Activated CD4-positive, alpha-beta T cell treated with anti-CD3 and anti-CD28 coated beads for 48 hours (primary cell): ENCODE measurements at places on chromosomes 3 and 15.

DNA sequence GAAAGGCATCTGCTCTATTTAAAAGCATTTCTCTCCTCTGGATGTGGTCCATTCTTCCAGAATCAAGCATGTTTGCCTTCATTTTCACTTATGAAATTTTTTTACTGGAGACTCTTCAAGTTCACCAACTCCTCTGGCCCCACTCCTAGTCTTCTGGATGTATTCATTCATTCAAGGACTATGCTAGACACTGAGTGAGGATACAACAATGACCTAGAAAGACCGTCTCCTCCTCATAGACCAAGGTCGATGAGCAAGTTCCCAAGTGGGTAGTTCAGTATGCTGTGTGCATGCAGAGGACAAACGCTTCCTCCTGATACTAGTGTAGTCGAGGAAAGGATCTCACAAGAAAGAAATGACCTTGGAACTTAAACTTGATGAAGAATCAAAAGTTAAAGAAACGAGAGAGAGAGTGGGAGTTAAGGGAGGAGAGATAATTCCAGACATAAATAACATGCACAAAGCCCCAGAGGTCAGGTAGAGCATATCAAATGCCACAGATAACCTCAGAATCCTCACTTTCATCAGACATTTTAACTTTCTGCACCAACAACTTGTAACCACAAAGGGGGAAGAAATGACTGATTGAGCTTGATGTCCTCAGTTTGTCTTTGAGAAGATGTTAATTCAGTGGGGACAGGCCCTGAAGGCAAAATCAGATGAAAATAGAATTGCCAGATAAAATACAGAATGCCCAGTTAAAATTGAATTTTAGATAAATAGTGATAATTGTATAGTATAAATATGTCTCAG lies 149.4 kb downstream of the IMPG2 start:
- DNase-seq: peak; percentile 9

DNA sequence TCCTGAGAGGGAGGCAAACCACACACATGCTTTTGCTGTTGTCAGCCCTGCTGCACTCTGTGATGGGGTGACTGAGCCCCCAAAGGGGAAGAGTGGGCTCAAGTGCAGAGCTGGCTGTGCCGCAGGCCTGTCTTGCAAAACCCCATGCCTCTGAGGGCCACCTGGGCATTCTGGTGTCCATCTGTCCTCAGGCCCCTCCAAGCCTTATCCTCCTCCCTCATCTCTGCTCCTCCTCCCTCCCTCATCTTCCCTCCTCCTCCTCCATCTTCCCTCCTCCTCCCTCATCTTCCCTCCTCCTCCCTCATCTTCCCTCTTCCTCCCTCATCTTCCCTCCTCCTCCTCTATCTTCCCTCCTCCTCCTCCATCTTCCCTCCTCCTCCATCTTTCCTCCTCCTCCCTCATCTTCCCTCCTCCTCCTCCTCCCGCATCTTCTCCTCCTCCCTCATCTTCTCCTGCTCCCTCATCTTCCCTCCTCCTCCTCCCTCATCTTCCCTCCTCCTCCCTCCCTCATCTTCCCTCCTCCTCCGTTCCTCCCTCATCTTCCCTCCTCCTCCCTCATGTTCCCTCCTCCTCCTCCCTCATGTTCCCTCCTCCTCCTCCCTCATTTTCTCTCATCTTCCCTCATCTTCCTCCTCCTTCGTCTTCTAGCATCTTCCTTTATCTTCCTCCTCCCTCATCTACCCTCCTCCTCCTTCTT lies 40.6 kb downstream of the CHDH start:
- DNase-seq: no peak

GRCh38 chr3:195559723-195560409 lies 16.7 kb upstream of the PPP1R2 start:
- no peak for DNase-seq

DNA sequence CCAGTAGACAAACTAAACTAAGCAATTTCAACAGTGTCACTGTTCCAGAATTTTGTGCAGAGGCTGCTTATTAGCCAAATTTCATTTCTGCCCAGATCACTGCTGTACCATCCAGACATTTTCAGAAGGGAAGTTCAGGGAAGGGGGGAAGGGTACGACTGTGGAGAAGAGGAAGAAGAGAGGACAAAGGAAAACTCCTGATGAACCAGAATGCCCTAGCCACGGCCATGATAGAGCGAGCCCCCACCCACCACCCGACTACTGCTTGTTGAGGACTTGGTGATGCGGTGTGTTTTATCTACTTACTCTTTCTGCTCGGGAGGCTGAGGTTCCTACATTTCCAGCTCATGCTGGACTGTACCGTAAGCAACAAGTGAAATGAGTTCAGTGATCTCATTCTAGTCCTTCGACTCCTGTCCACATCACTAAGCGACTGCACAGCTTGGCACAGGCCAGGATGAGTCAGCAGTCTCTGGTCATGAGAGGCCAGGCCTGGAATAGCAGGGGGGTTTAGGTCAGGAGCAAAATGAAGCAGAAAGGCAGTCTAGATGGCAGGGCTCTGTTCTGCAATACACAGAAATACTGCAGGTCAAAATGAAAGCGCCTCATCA lies 330.8 kb downstream of the TIGIT start:
- peak; percentile 8 for DNase-seq

DNA sequence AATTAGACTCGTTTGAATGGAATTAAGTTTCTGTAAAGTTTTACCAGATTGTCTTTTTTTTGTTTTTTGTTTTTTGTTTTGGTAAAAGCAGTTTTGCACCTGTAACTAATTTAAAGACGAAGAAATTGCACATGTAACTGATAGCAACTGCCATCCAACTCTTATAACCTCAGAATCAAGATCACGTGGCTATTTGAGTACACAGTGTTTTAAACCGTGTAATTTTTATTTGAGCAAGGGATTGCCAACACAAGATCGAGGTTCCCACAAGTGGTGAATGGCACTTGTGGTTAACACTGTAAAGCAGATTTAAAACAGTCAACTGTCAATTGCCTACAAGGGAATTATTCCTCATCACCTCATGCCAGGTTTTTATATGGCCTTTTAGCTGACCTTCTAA lies 67.3 kb downstream of the PPARG start:
- no peak for DNase-seq

DNA sequence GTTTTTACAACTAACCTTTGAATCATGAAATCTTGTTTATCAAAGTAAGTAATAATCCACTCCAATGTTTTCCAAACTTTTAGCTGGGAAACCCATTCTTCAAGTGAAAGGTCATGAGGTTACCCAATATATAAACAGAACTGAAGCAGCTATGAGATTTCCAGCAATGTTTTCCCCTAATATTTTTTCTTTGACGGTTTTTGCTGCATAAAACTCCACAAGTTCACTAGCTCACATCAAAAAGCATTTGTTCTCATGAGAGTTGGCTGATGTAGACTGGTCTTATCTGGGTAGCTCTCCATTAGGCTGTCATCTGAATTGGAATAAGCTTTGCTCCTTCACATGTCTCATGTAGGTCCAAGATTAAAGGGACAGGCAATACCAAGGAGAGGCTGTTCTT lies 241.2 kb upstream of the LRRC3B start:
- DNase-seq: no peak

DNA sequence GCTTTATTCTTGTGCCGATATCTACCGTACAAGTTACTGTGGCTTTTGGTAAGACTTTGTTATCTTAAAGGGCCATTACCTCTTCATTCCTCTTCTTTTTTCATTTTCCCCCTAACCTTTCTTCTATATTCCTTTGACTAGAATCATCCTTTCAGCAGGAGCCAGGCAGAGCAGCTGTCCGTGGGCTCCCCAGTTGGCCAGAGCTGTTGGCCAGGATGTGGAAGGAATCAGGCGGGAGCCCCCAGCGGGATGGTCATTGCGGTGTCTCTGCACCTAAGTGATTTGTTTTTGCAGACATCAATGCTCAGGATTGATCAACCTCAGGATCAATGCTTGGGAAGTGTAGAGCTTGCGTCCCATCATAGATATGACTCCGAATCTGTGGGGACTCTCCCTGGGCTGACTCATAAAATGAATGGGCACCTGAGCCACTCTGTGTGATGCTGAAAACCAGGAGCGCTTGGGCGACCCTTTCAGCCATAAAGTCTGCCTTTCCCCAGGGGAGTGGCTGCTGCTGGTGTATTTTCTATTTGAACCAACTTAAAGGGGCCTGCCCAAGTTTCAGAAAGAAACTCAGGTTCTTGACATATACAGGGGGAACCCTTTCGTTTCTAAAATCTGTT lies 21.7 kb downstream of the APBA2 start:
- no peak for DNase-seq

GRCh38 chr3:170049146-170050000 lies 11.6 kb downstream of the GPR160 start:
- no peak for DNase-seq

DNA sequence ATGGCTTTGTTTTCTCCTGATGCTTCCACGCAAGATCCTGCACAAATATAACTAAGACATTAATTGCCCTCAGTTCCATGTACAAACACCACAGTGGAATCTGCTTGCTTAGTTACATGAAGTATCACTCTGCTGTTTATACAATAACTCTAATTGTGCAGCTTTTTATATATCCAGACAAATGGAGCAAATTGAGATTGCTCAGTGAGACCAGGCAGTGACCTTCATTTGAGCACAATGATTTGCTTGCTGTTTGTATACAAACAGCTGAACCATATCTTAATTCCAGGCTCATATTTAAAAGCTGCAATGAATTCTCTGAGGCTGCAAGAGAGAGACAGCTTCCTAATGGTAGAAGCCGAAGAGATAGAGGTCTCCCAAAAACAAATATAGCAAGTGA lies 243.7 kb downstream of the CADPS start:
- no peak for DNase-seq

DNA sequence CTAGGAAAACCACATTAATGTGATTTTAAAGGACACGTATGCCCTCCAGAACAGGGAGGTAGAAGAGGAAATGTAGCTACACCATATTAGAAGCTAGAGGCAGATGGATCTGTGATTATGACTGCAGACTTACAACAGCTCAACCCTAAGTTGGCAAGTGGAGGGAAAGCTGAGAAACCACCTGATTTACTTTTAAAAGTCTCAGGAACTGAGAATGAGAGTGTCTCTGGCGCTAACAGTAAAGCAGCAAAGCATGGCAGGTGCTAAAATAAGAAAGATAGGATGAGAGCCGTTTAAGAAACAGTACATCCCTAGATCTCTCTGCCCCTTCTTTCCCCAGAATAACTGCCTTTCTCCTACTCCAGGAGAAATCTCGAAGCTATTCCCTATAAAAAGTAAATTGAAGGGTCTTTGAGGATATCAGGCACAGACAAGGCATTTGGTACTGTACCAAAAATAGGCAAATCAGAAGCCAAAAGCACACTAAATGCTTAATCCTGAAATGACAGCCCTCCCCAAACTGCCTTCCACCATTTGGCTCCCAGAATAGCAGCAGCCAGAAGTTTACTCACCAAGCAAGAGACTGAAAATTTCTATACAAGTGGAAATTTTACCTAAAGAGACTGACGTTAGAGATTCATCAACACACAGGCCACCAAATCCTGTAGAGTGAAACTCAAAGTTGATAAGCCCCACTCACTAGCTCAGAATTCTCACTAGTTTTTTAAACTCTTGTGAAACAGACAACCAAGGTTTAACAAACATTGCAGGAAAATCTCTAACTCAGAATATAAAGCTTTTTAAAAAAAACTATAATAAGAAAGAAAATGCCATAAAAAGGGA lies 34.3 kb upstream of the PARP14 start:
- no peak for DNase-seq

DNA sequence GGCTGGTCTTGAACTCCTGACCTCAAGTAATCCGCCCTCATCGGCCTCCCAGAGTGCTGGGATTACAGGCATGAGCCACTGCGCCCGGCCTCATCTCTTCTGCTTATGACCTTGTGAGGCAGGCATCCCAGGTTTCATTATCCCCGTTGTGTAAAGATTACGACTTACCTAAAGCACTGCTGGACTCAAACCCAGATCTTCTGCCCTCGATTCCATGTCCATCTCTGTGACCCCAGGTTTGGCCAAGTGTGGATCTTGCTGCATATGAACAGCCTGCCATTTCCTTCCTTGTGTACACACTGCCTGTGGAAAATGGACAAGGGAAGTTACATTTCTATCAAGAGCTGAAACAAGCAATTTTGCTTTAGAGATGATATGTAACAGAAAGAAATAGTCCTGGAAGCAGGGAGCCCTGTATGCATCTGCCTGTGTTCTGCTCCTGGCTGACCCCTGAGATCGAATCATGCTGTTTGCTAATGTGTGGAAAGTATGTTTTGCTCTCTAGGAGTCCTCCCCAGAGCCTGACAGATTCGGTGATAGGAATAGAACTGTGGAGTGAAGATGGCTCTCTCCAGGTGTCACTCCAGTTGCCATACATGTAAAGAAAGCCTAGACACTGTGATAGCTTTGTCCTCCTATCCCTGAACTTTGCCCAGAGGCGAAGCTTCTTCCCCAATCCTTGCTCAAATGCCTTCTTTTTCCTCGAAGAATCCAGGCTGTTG lies 11.8 kb upstream of the LIPC start:
- no peak for DNase-seq

DNA sequence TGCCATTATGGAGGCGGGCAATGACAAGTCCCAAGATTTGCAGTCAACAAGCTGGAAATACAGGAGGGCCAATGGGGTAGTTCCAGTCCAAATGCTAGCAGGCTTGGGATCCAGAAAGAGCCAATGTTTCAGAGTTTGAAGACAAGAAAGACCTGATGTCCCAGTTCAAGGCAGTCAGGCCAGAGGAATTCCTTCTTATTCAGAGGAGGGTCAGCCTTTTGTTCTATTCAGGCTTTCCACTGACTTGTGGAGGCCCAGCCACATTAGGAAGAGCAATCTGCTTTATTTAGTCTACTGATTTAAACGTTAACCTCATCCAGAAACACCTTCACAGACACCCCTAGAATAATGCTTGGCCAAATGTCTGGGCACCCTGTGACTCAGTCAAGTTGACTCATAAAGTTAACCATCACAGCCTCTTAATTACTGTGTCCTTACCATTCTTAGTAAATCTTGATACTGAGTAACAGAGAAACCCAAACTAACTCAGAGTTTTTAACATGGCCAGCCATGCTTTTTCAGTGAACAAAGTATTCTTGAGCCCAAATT lies 50.9 kb upstream of the NPHP3 start:
- DNase-seq: peak; percentile 7

DNA sequence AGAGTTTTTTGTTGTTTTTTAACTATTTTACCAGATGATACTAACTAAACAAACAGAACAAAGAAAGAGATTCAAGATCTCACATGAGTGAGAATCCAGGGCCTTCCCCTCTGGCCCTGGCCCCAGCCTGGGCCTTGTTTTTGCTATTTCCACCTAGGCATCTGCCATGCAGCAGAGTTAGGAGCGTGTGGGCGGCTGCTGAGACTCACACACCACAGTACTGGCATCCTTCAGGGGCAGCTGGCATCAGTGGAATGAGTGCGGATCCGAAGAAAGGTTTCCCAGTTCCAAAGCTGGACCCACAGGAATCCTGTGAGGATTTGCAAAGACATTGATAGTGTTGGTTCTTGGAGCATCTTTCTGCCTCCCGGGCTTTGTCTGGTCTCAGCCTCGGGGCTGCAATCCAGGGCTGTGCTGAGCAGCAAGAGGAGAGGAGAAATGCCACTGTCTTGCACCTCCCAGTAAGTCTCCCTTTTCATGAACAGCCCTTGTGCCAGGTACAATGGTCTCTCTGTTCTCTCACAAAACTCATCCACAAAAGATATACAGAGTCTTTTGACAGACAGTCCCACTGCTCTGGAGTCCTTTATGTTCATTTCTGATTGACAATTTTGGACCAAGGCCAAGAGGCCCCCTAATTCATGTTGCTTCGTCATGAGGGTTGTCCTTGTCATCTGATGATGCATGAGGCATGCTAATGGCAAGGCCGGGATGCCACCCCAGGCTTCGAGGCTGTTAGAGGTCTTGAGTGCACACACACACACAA lies 46.6 kb downstream of the APH1B start:
- peak; percentile 39 for DNase-seq
